Amniotic stem cell (primary cell): ENCODE measurements at places on chromosomes 7 and 10.

GRCh38 chr10:102948786-102949185 lies 30.7 kb downstream of the CNNM2 start:
- no peak for DNase-seq

DNA sequence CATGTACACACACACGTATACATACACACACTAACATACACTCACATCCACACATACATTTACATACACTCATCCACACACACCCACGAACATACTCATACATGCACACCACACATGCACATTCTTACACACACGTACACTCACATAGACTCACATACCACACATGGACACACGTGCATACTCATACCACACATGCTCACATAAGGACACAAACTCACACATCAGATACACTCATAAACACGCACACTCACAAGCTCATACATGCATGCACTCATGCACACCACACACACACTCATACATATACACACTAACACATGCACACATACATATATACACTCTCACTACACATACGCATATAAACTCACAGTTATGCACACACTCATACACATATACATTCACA lies 1.2 kb upstream of the CALN1 start:
- no peak for DNase-seq

- DNase-seq, result no peak
Measured at GRCh38 chr10:83075016-83075814, 1064.1 kb upstream of the GHITM start.

GRCh38 chr10:71424496-71425194 lies 27.9 kb downstream of the CDH23 start:
- DNase-seq, result no peak

- no peak for DNase-seq
Measured at GRCh38 chr10:33190406-33190805, 144.1 kb downstream of the NRP1 start.

- DNase-seq, result no peak
Measured at GRCh38 chr7:468681-469562, 50.7 kb downstream of the PDGFA start.

- no peak for DNase-seq
Measured at GRCh38 chr10:5937016-5937415, 40.3 kb downstream of the IL15RA start.

DNA sequence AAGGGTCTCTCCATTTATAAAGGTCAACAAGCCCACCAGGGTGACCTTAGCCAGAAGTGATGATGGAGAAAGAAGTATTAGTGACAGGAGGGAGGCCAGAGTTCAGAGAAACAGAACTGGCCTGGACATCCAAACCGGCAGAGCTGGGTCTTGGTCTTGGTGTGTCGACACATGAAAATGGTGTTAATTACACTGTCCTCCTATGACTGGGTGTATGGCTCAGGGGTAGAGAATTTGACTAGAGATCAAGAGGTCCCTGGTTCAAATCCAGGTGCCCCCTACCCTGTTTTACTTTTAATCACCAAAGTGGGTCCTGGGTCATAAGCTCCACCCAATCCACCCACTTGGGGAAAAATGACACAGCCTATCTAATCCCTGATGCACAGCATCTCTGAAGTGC lies 110.6 kb upstream of the ZNF746 start:
- no peak for DNase-seq

DNA sequence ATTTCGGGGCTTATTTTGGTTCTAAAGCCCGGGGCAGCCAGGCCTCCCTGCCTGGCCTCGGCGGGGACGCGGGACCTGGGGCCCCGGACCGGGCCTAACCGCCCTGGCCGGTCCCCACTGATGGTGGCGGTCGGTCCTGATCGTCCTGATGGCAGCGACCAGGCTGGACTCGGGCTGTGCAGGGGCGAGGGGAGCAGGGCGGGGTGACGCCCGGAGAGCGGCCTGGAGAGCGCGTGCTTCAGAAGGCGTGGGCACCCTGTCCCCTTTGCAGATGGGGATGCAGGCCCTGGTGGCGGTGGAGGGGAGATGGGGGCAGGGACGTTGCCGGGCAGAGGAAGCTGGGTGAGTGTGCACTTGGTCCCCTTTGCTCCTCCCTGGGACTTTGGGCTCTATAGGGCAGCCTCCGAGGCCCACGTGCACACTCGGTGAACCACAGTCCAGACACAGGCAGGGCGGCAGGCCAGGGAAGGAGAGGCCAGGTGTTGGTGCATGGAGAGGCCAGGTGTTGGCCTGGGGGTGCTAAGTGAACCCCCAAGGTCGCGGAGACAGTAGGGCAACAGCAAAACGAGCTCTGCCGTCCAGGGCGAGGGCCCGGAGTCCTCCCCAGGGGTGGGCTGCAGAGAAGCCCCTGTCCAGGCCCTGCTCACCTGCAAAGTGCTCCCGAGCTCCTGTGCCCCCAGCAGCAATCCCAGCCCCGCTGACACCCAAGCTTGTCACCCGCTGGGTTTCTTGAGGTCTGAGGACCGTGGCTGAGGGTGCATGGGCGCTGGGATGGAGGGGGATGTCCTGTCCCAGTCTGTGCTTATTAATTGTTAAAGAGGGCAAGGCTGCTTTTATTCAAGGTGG lies 42.4 kb upstream of the FAM20C start:
- DNase-seq, result no peak

GRCh38 chr7:131400681-131401176 lies 73.1 kb downstream of the MKLN1 start:
- no peak for DNase-seq

- DNase-seq, result no peak
Measured at GRCh38 chr7:1492640-1493039, 11.5 kb downstream of the INTS1 start.

DNA sequence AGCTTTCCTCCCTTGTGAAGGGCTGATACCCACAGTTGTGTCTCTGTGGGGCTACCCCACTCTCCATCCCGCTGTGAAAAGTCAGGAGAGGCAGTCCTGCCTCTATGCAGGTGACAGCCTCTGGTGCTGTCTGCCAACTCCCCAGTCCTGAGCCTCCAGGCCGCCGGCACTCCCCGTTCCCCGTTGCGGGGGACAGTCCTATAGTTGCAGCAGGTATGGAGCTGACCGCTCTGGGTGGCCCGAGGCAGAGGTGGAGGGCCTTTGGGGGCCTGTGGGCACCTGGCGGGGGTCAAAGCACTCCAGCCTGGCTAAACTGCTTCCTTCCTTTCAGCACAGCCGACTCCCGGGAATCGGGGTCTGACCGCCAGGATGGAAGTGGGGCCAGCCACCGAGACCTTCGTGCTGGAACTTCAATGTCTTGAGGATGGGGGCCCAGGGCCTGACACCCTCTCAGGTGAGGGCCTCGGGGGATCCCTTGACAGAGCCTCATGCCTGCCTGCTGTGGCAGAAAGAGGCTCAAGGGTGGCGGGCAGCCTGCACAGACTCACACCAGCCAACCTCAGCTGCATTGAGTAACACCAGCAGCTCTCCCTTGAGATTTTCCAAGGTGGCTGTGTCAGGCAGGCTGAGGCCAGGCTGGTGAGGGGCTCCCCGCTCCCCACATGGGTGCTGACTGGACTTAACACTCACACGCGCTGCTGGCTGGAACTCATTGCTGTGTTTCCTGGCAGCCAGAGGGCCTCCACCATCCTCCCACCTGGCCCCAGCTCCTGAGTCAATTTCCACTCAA lies 1.6 kb downstream of the ZNF853 start:
- DNase-seq, result no peak

GRCh38 chr7:130875265-130875741 lies 141.3 kb upstream of the KLF14 start:
- DNase-seq, result no peak

DNA sequence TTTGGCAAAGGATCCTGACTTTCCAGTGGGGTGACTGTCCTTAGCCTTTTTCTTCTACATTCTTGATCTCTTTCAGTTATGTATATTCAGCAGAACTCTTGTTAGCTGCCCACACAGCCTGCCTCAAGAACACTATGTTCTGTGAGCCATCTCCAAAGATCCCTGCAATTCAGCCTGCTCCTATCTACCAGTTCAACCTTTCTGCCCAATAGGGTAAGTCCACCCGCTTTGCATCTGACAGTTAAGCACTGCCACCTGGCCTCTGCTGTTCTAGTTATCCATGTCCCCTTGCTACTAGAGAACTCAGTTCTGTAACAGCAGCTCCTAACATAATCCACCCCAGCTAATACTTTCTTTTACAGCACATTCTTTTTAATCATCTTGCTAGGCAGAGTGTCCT lies 13.5 kb downstream of the OR9A2 start:
- DNase-seq, result no peak

- no peak for DNase-seq
Measured at GRCh38 chr10:31604646-31605170, 285.7 kb downstream of the ZEB1 start.

GRCh38 chr10:86260564-86260963 lies 106.0 kb downstream of the GRID1 start:
- no peak for DNase-seq

- DNase-seq, result no peak
Measured at GRCh38 chr10:21314906-21315644, 210.4 kb downstream of the SKIDA1 start.

GRCh38 chr10:4649886-4650508 lies 176.0 kb upstream of the AKR1E2 start:
- DNase-seq, result no peak

DNA sequence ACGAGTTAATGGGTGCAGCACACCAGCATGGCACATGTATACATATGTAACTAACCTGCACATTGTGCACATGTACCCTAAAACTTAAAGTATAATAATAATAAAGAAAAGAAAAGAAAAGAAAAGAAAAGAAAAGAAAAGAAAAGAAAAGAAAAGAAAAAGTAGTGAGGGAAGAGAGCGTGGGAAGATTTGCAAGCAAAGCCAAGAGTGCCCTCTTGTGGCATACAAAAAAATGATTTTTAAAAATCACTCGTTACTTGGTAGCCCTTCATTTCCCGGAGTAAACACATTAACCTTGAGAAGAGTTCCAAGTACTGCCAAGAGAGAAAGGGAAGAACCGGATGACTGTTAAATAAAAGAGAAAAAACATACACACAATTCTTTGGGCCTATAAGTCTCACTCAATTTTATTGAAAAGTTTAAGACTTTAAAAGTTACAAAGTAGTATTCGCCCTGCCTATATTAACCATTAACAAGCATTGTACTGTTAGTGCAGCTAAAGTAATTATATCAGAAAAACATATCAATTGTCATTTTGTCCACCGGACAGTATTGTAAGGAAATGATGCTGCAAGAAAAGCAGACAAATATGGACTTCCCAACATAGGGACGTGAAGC lies 6.2 kb upstream of the CH25H start:
- peak; percentile 46 for DNase-seq

GRCh38 chr7:868189-868486 lies 8.2 kb upstream of the GET4 start:
- no peak for DNase-seq

GRCh38 chr10:24310104-24310503 lies 101.2 kb downstream of the KIAA1217 start:
- no peak for DNase-seq

DNA sequence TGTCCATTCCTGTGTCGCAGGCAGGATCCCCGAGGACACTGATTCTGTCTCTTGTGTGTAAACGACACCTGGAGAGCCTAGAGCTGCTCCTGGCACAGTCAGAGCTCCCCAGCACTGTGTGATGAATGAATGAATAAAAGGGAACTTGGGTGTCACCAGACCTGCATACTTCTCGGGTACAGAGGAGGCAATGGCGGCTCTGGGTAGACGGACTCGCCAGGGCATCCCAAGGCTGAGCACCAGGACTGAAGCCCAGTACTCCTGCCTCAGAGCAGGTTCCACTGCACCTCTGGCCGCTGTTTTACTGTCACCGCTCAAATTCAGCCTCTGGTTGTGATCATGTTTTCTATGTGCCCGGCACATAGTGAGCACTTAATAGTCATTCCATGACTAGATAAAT lies 255.8 kb downstream of the GLRX3 start:
- no peak for DNase-seq

DNA sequence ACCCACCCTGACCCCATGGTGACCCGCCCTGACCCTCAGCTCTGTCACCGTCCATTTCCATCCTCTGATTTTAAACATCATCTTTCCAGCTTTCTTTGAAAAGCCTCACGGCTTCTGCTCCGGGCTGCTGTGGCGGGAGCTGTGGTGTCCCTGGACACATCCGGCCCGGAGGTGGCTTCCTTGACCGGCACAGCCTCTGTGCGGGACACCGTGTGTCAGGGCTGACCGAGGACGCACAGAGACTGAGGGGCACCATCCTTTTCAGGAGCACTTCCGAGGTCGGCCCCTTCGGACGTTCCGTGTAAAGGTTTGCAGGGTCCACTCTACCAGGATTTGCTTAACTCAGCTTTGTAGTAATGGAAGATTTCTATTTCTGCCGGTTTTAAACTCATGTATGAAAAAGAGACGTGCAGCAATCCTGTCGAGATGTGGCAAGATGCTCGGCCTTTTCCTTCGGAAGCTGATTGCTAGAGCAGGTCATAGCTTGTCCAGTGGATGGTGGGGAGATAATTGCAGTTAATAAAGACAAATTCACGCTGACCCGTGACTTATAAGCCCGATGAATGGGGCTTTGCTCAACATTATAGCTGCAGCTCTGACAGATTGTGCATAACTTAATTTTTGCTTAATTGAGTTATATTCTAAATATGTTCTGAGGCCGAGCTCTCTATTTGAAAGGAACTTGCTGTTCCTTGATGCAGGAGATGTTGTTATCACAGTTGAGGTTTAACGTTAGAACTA lies 54.4 kb upstream of the CFAP46 start:
- DNase-seq, result no peak

DNA sequence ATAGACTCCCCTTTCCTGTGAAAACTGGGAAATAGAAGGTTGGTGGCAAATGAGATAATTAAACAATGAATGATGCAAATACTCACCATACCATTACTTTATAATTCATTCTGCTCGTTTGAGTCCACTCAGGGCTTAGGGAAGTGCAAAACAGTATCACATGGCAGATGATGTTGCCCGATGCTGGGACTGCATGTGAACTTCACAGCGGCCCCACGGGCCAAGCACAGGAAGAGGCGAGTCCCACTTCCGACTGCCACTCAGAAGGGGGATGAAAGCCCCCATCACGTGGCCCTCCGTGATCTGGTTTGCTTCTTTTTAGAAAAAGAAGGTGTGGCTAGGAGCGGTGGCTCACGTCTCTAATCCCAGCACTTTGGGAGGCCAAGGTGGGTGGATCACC lies 71.5 kb downstream of the PRPF18 start:
- no peak for DNase-seq

DNA sequence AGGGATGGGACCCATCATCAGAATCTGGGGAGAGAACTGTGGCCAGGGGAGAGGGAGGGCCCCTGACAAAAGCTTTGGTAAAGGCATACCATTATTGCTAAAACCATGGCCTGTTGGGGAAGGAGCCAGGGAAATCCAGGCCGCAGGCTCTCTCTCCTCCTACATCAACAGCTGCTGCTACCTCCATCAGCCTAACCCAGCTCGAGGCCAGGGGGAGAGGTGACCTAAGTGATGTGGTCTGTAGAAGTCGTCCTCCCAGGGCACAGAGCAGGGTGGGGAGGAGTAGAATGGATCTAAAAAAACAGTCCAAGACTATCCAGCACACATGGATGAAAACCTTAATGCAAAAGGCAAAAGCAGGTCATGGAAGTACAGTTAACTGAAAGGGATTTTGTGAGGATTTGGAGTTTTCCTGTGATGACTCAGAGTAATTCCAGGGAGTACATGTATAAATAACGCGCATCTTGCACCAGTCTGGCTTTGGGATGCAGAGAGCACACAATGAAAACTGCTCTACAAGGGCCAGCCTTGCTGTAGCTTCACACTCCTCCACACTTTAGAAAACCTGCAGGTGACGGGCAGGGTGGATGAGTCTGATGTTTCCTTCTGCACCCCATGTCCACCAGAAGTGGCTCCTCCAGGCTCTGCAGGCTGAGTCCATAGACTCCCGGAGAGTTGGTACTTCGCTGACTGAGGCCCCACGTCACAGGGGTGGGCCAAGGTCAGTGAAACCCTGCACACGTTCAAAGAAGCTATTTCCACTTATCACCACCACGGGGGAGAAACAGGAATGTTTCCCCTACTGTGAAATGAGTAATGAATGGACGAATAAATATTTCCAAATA lies 38.5 kb upstream of the MSMB start:
- DNase-seq, result no peak
